Motor neuron (in vitro differentiated cells): ENCODE measurements at places on chromosomes 13 and 19.

DNA sequence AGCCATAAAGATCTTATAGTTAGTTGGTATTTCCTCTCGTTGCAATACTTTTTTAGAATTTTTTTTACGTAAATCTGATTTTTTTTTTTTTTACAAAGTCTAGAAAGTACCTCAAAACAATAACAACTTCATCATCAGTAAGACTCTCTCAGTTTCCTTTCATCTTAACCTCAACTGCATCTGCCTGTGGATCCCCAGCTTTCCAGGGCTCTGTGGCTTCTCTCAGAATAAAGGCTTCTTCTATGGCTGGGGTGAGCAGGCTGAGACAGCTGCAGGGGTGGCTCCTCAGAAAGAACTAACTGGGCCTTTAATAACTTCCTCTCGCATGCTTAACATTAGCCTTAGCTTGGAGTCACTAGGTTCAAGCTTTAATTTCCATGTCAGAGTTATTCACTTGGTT, 4.2 kb downstream of the ZNF506 start:
- ATAC-seq, result no peak

- no peak for ATAC-seq
These were observed 2.2 kb downstream of the IGFLR1 start for GRCh38 chr19:35740108-35740422.

DNA sequence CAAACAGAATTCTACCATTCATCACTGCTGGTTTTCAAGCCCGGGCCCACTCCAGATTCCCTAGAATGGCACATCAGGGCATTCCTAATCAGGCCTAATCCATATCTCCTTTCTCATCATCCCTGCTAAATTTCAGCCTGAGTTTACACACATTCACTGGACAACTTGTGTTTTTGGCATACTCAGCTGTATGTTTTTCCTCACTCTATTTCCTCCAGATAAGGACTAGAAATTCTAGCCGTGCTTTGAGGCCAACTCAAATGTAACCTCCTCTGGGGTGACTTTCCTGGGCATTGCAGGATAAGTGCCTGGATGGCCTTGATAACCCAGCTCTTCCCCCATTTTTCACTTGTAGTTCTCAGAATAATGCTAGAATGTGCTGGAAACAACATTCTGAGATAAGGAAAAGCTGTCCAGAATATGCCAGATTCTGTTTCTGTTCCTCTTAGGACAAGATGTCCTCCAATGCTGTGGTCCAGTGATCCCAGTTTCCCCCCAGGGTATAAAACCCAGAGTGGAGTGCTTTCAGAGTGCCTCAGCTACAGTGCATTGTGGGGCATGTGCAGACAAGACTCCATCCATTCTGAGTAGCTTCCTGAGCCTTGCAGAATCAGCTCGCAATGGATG, 66.9 kb upstream of the CLDN10 start:
- no peak for ATAC-seq

DNA sequence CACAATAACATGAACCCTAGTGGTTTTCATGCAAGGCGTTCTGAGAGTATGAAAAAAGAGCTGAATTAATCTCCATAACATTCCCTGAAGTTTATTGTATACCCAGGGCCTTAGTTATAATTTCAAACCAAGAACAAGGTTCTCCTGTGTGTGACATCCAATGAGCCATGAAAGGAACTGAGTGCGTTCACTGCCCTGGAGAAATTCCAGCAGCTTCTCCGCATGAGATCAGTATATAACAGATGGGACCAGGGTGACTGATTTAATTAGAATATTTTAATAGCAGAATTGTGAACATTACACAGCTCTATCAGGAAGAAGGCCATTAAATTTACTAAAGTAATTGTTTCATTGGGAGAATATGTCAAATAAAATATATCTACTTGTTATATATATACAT, 1190.5 kb upstream of the SLC10A2 start:
- peak; percentile 47 for ATAC-seq

GRCh38 chr19:39941151-39941550, 6.7 kb upstream of the FCGBP start:
- no peak for ATAC-seq

DNA sequence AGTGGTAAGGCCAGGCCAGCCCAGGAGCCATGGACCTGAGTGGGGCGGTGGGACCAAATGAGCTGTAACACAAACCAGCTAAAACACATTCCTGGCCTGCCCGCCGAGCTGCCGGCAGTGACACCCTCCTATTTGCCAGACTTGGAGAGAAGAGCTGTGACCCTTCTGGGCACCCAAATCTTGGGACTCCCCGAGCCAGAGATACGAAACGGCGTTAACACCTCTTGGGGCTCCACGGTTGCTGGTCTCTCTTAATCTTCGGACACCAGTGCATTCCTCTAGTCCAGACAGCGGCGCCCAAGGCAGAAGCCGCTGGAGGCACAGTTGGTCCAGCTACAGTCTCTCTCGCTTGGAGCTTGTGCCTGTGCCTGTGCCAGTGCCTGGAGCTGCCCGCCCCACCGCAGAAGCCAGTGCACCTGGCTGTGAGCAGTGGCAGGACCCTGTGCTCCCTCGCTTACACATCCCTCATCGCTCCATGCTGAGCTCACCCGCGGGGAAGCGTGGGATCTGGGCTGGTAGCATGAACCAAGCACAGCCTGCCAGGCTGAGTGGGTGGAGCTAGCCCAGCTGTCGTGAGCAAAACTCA, 147.2 kb upstream of the KLHL1 start:
- ATAC-seq, result no peak

DNA sequence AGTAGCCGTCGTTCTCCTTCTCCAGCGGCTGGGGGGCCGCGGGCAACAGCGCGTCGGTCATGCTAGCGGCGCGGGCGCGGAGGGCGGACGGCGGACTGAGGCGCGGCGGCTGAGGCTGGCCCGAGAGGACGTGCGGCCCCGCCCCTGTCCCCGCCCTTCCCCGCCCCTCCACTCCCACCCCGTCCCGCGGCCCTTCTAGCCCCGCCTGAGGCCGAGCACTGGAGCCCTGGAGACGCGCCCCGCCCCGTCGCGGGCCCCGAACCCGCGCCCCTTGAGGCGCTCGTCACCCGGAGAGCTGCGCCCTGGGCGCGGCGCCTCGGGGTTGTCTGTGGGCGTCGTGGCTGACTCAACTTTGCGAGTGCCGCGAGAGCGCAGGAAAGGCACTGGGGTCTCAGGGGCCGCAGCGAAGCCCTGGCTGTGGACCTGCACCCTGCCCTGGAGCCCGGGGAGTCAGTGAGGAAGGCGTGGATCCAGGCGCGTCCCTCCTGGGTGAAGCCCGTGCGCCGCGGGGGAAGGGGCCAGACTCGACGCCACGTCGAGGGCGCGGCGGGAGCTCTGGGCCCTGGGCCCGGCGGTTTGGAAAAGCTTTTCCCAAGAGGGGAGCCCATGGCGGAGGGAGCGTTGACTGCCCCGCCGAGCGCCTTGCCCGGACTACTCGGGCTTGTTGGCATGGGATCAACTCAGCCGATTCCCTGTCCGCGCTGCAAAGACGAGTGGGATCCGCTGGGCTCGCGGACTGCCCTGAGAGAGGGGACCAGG, at the start of gene RHPN2:
Gene RHPN2 (minus strand): TSS at position 97 of the 759 bp plus-strand sequence. CDS start 36 bp downstream, at position 61.
- peak; percentile 86 for ATAC-seq

DNA sequence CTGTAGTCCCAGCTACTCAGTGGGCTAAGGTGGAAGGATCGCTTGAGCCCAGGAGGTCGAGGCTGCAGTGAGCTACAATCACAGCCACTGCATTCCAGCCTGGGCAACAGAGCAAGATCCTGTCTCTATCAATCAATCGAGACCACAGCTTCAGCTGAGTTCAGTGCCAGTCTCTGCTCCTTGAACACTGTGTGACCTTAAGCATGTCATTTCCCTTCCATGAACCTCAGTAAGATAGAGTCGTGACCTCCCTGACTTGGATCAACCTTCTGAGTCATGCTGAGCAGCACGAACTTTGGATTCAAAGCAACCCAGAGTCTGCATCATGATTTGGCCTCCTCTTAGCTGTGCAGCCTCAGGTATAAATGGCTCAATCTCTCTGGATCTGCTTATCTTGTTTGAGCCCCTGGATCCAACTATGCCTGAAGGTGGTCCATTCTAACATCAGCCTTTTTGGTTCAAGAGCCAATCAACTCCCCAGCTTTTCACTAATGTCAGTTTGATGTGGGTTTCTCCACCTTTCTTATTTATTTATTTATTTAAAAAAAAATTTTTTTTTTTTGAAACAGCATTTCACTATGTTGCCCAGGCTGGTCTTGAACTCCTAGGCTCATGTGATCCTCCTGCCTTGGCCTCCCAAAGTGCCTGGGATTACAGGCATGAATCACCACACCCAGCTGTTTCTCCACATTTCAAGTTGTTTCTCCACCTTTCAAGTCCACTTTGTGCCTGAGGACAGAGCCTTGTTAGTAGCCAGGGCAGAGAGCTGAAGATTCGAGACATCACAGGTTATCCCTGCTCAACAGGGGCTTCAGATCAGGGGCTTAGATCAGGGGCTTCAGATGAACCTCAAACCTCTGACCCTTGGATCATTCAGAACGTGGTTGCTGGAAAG, 26.4 kb downstream of the PTPRS start:
- ATAC-seq, result no peak

- ATAC-seq, result peak; percentile 59
These were observed 44.5 kb upstream of the PARP4 start for GRCh38 chr13:24557081-24557480.

DNA sequence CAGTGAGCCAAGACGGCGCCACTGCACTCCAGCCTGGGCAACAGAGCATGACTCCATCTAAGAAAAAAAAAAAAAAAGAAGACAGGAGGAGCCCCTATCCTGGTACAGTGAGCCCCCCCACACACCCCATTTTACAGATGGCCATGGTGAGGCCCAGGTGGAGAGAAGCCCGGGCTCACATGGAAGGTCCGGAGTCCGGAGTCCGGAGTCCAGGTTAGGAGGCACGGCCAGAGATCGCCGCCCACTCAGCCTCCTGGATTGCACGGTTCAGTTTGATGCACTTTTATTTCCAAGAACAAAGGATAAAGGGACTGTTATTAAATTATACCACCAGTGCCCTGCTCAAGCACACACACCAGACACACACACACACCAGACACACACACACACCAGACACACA, 11.3 kb upstream of the BTBD2 start:
- no peak for ATAC-seq

DNA sequence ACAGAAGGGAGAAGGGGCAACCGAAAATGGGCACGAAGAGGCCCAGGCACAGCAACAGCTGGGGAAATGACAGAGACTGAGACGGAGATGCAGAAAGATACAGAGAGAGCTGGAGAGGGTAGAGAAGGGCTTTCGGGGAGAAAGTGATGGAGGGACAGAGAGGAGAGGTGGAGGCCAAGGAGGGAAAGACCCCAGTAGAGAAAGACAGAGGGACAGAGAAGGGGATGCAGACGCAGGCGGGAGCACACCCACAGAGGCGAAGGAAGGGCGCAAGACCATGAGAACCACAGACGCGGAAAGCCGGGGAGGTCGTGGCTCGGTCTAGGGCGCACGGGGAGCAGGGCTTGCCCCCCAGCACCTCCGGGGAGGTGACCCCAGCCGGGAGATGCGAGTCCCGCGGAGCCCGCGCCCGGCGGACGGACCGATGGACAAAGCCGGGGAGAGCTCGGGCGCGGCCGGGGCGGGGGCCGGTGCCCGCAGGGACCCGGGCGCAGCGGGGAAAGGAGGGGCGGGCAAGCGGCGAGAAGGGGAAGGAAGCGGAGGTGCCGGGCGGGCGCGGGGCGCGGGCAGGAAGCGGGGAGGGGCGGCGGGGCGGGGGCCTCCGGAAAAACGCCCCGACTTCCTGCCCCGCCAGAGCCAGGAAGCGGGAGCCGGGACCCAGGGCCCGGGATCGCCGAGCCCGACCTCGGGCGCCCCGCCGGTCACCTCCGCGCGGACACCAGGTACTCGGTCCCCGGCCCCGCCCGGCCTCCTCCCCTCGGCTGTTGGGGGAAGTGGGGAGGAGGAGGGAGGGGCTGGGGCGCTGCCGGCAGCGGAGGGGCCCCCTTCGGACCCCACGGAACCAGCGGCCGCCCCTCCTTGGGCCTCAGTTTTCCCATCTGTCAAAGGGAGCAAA, at the start of gene ARHGEF1:
Gene ARHGEF1 (plus strand): TSS at position 617 of the 895 bp plus-strand sequence. CDS start 4,899 bp downstream, outside the sequence.
- ATAC-seq, result peak; percentile 2

DNA sequence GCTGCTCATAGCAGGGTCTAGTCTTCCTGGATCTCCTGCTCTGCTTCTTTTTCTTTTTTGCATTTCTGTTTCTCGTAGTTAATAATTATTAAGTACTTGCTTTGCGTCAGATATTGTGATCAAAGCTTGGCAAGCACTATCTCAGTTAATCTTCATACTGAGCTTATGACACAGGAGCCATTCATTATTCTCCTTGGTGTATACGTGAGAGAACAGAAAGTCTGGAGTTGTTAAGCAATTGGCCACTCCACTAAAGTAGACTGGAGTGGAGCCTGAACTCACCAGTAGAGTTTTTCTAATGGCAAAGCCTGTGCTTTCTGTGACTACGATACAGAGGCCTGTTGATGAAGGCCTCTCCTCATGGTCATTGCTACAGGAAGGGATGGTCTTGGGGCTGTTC, 285.9 kb downstream of the RFC3 start:
- no peak for ATAC-seq

DNA sequence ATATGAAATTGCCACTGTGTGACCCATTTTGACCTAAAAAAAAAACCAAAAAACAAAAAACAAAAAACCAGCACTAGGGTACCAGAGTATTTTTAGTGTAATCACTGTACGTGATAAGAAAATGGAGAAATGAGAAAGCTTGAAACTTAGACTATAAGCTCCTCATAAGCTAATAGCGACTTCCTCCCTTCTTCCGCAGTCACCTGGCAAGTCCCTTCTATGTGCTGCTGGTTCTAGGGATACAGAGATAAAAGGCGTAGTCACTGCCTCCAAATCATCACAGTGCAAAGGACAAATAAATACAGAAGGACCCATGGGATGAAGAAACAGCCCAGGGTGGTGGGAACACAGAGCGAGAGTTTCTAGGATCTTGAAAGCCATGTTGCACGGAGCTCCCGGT, 190.3 kb downstream of the TM9SF2 start:
- no peak for ATAC-seq

GRCh38 chr19:1475751-1476437, 3.1 kb downstream of the C19orf25 start:
- no peak for ATAC-seq

GRCh38 chr13:32476021-32476731, 48.2 kb upstream of the N4BP2L1 start:
- no peak for ATAC-seq

DNA sequence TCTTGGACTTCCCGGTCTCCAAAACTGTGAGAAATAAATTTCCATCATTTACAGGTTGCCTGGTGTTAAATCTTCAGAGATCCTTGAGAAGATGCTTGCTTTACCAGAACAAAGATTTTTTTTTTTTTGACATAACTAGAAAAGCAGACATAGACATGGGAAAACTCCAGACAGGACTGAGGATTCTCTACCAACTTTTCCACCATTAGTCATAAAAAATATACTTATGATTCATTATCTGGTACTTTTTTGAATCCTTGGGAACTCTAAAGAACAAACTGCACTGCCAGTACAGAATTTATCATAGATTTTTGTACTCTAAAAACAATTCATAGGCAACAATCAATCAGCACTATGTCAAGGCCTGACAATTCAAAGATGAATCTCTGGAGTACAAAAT, 487.6 kb downstream of the EFNB2 start:
- ATAC-seq, result no peak

GRCh38 chr13:95254339-95254738, 46.9 kb downstream of the ABCC4 start:
- ATAC-seq, result no peak

DNA sequence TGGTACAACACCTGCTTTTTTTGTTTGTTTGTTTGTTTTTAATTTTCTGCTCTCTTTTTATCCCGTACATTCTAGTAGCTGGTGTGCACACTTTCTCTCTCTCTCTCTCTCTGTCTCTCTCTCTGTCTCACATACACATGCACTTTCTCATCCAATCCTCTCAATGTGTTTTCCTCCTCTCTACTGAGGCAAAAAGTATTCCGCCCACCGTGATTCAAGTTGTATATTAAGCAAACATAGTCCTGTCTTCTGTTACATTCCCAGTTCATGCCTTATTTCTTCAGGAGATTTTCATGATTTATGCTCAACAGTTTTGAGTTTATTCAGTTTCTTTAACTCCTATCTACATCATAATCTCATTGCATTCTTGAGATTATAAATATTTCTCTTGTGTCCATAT, 38.2 kb upstream of the SCEL start:
- no peak for ATAC-seq
